ENCODE measurements at places on chromosomes 12 and 14. TPM values are rescaled to one million over a fixed set of nuclear protein-coding genes. Genes with fewer than 3 reads are reported as not detected.
A peak's percentile ranks its signal among the peaks of the same experiment; 100 is the strongest.

GRCh38 chr12:5768581-5769196 lies 176.4 kb downstream of the ANO2 start:
- DNase-seq: peak; percentile 87

DNA sequence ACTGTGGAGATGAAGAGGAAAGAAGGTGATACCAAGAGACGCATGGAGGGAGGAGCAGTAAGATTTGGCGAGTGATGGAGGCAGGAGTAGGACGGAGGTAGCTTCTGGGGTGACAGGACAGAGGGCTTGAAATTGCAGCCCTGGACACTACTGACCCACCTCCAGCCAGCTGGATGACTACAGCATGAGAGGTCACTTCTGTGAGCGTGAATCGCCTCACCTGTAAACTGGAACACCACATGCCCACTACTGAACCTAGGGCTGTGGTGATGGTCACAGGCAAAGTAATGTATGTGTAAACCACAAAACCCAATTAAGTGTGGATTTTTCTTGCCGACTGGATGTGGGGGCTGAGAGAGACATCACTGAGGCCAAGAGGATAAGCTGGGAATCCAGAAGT lies 6.6 kb upstream of the KRT4 start:
- no peak for DNase-seq

DNA sequence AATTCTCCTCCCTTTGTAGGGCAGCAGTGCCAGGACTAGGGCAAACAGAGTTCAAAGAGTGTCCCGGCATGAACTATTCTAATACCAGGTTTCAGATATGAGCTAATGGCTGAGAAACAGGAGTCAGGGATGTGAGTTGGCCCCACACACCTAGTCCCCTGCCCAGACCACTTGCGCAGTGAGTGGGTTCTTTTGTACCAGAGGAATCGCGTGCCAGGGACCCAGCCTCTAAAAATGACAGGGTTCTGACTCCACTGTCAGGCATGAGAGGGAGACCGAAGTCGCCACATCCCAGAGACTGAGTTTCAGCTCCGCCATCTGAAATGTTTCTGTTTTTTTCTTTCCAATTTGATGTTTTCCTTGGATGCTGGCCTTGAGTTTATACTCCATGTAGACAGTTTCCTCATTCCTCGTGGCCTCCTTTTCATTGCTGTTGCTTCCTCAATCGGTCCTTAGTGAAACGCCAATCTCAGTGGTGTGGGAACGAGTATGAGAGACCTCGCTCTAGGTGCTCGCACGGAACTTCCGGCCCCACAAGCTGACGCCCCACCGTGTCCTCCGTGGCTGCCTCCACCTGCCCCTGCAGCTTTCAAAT lies 31.5 kb downstream of the FBXL14 start:
- DNase-seq: no peak

IAPP gene
- not detected for total RNA-seq

PTCSC3 gene
- total RNA-seq: not detected

GRCh38 chr14:102544046-102544746 lies 34.6 kb upstream of the ANKRD9 start:
- no peak for DNase-seq

GRCh38 chr12:114704096-114704495 lies 20.1 kb upstream of the TBX3 start:
- DNase-seq: peak; percentile 72

GRCh38 chr14:86799244-86799647 lies 1193.7 kb downstream of the GALC start:
- DNase-seq: no peak

MYF6 gene
- total RNA-seq: not detected

GRCh38 chr14:101757064-101757838 lies 4.3 kb upstream of the PPP2R5C start:
- DNase-seq: no peak

DNA sequence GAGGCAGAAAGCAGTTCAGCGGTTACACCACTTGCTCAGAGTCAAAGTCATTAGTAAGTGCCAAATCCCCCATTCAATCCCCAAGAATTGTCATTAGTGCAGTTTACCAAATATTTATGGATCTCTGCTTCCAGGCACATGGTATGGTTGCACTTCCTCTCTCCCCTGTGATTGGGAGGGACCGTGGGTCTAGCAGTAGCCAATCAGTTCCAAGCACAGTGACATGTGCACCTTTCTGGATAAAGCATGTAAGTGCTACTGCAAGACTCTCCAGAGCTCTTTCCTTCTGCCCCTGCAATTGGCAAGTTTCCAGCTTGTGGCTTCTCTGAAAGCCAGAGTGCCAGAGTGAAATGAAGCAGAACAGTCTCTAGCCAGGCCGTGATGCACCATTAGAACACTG lies 85.3 kb upstream of the FLRT2 start:
- no peak for DNase-seq

DNA sequence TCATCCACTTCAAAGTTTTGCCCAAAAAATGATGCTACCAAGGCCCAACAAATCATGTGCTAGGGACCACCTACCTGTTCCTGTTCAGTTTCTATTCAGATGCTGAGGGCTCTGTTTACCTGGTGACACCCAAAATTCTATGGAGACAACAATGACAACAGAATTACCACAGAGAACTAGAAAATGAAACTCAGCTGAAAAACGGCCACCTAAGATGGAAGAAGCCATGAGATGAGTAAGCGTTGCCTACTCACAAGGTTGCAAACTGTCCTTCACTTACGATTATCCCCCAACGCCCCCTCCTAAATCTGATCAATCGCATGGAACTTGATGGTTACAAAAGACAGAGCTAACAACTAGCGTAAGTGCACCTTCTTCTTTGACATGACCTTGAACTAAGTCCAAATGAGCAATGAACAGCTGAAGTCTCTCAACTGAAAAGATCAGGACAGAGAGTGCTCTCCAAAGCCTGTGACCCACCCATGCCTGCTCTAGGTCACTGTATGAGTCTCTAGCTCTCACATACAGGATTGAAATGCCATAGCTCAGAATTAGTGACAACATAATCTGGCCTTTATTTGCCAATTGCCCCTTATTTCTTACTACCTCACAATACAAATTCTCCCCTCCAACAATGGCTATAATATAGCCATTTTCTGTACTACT lies at the start of gene RNASE11:
Gene RNASE11 (minus strand): TSS at position 513 of the 666 bp plus-strand sequence.
- no peak for DNase-seq

GRCh38 chr14:43903209-43903608 lies 603.9 kb downstream of the FSCB start:
- DNase-seq: no peak

GRCh38 chr12:65962921-65963861 lies 138.9 kb downstream of the HMGA2 start:
- peak; percentile 40 for DNase-seq

- DNase-seq: no peak
These were observed 16.7 kb upstream of the TTC9 start for GRCh38 chr14:70624972-70625371.

GLT8D2 gene
- 6.1 TPM for total RNA-seq

DNA sequence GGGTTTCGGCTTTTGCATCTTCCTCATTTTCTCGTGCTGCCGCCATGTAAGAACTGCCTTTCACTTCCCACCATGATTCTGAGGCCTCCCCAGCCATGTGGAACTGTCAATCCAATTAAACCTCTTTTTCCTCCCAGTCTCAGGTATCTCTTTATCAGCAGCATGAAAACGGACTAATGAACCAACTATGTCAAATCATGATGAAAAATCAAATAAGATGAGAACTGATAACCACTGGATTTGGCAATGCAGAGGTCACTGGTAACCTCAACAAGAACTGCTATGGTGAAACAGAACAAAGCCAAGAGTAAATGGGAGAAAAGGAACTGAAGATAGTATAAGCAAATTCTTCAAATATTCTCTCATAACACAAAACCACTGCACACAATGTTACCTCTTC lies 6.0 kb downstream of the EML5 start:
- no peak for DNase-seq

IL25 gene
- not detected for total RNA-seq

NRIP2 gene
- 2.0 TPM for total RNA-seq

MFAP5 gene
- 45.9 TPM for total RNA-seq

SERPINA9 gene
- not detected for total RNA-seq

GRCh38 chr12:75834591-75834990 lies 197.0 kb downstream of the PHLDA1 start:
- no peak for DNase-seq

DNA sequence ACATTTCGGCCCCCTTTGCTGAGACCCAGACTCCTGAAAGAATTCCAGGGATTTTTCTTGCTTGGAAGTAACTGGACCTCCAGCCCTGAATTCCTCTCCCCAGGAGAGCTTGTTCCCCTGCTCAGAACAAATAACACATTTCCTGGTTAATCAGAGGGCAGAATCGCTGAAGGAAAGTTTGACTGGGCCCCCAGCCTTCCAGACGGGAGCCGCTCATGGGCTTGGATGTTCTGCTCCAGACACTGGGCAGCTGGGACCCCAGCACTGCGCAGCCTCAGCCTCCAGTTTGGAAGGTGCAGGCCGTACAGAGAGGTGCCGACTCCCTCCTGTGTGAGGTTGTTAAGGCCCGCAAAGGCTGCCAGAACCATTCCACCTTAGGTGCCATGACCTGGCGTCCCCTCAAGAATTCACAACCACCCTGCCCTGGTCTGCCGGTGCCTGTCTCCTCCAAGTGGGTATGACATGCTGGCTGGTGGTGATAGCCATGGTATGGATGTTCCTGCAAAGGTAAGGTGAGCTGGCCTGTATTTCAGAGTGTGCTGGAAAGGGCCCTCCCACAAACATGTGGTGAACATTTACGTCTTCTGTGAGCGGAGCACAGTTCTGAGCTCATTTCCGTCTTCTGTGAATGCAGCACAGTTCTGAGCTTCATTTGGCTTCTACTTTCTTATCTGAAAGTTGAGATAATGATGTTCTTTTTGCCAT lies 5.1 kb upstream of the LTBP2 start:
- DNase-seq: no peak

GRCh38 chr12:46224386-46224785 lies 44.5 kb downstream of the SLC38A1 start:
- peak; percentile 60 for DNase-seq

GRCh38 chr14:65101631-65102440 lies 481 bp downstream of the MAX start:
- DNase-seq: peak; percentile 45

DNA sequence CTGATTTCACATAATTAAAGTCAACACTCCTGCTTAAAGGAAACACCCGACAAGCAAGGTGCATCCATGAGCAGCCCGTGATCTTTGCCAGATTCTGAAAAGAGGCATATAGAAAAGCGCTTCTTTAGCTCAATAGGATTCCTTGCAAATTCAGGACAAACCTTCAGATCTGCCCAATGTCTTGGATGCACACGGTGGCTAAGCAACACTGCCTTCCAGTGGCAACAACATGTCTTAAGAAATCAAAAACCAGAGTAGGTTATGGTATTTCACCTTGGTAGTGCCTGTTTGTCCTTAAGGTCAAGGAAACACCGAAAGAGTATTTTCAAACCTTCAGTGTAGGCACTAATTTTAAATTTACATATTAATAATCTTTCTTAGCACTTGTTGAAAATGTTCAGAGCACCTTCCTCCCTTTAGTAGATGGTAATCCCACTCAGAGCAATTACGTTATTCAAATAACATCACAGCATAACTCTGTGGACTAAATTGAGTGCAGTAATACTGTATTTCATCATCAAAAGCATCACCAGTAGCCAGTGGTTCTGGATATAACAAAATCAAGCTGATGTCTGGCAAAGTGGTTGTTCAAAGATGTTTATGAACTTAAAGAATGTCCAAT lies 58.0 kb upstream of the CDKN3 start:
- DNase-seq: no peak

DNA sequence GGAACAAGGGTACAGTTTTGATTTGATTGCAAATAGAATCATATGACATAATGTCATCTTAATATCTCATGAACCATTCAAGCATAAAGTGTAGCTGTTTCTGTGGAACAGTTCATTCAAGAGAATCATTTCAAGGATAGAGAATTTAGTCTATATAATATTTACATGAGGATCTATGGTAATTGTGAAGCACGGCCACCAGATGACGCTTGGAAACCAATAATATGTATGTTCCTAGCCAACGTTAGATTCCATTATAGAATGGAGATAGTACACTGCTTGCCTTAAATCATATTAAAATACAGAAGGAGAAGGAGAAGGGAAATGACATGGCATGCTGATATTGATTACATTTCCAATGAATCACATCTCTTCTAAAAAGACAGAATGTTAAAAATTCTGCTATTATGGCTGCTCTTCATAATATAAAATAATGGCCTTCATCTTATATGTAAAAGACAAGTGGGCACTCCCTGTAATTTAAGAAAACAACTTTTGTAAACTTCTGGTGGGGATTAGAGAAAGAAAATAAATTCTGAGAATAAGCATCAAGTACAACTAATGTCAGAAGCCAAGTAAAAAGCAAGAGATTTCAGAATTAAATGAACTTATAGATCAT lies 351.0 kb downstream of the NAV3 start:
- no peak for DNase-seq

TARBP2 gene
- total RNA-seq: 10.8 TPM

GRCh38 chr12:31560516-31560915 lies 30.4 kb downstream of the DENND5B start:
- DNase-seq: no peak

P3H3 gene
- total RNA-seq: 10.0 TPM

GRCh38 chr14:31879661-31880348 lies 197.3 kb upstream of the ARHGAP5 start:
- no peak for DNase-seq

GRCh38 chr12:26595806-26596205 lies 237.2 kb downstream of the ITPR2 start:
- DNase-seq: no peak

DNA sequence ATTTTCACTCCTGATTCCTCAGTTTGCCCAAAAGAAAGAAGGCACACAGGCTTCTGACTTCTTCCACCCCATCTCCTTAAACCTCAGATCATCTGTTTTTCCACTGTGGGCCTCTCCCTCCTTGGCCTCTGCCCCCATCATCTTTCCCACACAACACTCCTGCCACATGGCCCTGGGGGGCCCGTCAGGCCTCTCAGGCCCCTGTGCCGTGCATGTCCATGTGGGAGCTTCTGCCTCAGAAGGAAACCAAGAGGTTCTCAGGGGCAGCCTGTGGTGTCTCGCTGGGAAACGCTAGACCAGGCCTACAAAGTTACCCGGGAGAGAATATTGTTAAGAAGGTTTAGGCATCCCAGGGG lies 8.0 kb downstream of the KLHL33 start:
- no peak for DNase-seq

- DNase-seq: no peak
These were observed 292.7 kb downstream of the EMP1 start for GRCh38 chr12:13489246-13489645.

SPIC gene
- total RNA-seq: not detected

GRCh38 chr12:25004447-25004846 lies 55.5 kb upstream of the BCAT1 start:
- DNase-seq: no peak

- no peak for DNase-seq
These were observed 12.5 kb downstream of the GALNT6 start for GRCh38 chr12:51378749-51379148.

NR4A1 gene
- total RNA-seq: 46.1 TPM

- DNase-seq: no peak
These were observed 70.2 kb downstream of the BTG1 start for GRCh38 chr12:92075425-92075914.

DNA sequence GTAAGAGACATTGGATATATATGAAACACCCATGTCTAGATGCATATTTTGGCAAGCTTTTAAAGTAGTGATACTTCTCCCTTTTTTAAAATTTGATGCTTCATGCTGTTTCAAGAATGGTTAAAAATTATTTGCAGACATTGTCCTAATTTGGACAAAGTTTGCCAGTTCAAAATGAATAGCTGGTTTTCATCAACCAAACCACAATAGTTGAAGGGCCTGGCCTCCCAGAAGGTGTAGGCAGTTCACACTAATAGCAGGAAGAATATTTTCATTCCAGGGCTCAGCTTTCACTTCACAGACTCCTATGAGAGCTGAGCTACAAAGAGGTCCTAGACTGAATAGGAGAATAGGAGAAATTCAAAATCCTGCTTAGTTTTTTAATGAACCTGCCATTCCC lies 78.7 kb downstream of the STXBP6 start:
- no peak for DNase-seq

GRCh38 chr12:58819985-58820384 lies 100.3 kb downstream of the LRIG3 start:
- no peak for DNase-seq

Measured in Right ventricle myocardium superior (tissue), 1 donor.